ENCODE measurements at places on chromosomes 1 and 21. TPM values are rescaled to one million over a fixed set of nuclear protein-coding genes. Genes with fewer than 3 reads are reported as not detected.

GRCh38 chr1:119737040-119737682, 25.4 kb downstream of the PHGDH start:
- no peak overlapping the region for H3K4me3 ChIP-seq
- H3K27me3 ChIP-seq: no peaks in the 10 kb centered on the region
- H3K27ac ChIP-seq: peak overlapping the region; percentile 9
- H3K36me3 ChIP-seq: no peaks in the 10 kb centered on the region
- no peak for DNase-seq
- H3K4me1 ChIP-seq: peaks cover 27% of the 10 kb centered on the region

GRCh38 chr1:147912553-147912952, 10.0 kb downstream of the GJA8 start:
- no peaks in the 10 kb centered on the region for H3K36me3 ChIP-seq
- no peak for DNase-seq
- no peaks in the 10 kb centered on the region for H3K27me3 ChIP-seq
- no peak overlapping the region for H3K27ac ChIP-seq

- no peak for DNase-seq
- H3K27me3 ChIP-seq: no peaks in the 10 kb centered on the region
- no peak overlapping the region for H3K4me3 ChIP-seq
- no peaks in the 10 kb centered on the region for H3K36me3 ChIP-seq
- H3K27ac ChIP-seq: no peak overlapping the region
Measured at GRCh38 chr1:42961312-42962091, 2.8 kb upstream of the SLC2A1 start.

DNA sequence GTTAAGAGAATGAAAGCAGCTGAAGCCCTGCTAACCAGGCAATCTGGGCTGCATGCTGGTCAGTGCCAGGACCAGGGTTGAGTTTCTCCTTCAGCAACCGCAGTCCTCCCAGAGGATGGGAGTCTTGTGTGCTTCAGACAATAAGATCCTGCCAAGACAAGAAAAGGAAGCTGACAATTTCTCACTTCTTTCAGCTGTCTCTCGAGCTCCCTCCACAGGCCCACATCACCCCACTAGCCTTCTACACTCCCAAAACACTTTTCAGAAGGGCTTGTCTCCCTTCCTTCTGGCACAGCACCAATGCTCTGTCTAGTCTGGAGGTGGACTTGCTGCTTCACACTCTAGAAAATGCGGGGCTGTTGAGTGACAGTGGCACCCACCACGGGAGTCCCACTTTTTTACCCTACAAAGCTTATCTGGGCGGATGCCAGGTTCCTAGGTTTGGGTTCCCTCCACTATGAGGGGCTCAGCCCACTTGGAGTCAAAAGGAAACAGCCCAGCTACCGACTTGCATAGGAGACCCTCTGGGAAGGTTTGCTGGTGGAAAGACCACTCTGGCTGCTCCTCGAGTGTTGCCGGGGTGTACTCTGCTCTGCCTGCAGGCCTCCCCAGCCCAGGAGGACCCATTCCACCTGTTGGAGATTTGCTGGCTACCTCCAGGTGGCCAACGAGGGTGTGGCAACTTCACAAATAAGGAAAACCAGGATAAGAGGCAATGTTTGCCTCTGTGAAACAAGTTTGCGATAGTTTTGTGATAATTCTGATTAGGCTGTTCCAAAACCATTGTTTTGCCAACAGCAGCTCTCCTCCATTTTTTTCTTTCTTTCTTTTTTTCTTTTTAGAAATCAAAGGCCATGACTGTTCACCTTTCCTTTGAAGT, 68.9 kb downstream of the TENT5C start:
- H3K36me3 ChIP-seq: no peaks in the 10 kb centered on the region
- no peak for DNase-seq
- H3K27ac ChIP-seq: peak overlapping the region; percentile 82
- H3K4me3 ChIP-seq: no peak overlapping the region
- H3K4me1 ChIP-seq: no peaks in the 10 kb centered on the region

GRCh38 chr1:29630756-29631155, 394.4 kb downstream of the PTPRU start:
- H3K4me1 ChIP-seq: no peaks in the 10 kb centered on the region
- H3K27ac ChIP-seq: no peak overlapping the region
- no peak overlapping the region for H3K4me3 ChIP-seq
- no peak for DNase-seq
- H3K27me3 ChIP-seq: no peaks in the 10 kb centered on the region
- no peaks in the 10 kb centered on the region for H3K36me3 ChIP-seq

- H3K27ac ChIP-seq: no peak overlapping the region
- no peaks in the 10 kb centered on the region for H3K27me3 ChIP-seq
- no peaks in the 10 kb centered on the region for H3K4me1 ChIP-seq
- no peak overlapping the region for H3K4me3 ChIP-seq
- no peak for DNase-seq
Measured at GRCh38 chr1:172382406-172382805, 38.1 kb upstream of the C1orf105 start.

- no peaks in the 10 kb centered on the region for H3K4me1 ChIP-seq
- no peaks in the 10 kb centered on the region for H3K27me3 ChIP-seq
- no peak overlapping the region for H3K27ac ChIP-seq
Measured at GRCh38 chr1:241442686-241443085, 76.9 kb downstream of the FH start.

SPRR3 gene
- total RNA-seq: not detected

Data from right atrium auricular region (tissue), 2 donors.